SIG-M5 (cell line): ENCODE measurements at places on chromosomes 12 and 14.
A peak's percentile ranks its signal among the peaks of the same experiment; 100 is the strongest.

DNA sequence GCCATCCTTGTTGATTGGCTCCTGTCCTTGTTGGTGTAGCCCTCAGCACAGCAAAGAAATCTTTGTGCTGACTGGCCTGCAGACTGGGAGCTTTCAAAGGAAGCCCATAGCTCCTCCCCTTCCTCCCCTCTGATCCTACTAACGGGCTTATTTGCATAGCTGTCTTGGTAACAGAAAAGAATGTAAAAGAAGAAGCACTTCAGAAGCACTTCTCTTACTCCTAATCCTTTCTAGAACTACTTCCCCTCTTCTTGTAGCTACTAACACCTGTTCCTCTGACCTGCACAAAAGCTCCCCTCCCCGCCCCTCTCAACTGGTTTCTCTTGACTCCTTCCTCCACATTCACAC is 14.3 kb upstream of the RIC8B start:
- DNase-seq: peak; percentile 22

DNA sequence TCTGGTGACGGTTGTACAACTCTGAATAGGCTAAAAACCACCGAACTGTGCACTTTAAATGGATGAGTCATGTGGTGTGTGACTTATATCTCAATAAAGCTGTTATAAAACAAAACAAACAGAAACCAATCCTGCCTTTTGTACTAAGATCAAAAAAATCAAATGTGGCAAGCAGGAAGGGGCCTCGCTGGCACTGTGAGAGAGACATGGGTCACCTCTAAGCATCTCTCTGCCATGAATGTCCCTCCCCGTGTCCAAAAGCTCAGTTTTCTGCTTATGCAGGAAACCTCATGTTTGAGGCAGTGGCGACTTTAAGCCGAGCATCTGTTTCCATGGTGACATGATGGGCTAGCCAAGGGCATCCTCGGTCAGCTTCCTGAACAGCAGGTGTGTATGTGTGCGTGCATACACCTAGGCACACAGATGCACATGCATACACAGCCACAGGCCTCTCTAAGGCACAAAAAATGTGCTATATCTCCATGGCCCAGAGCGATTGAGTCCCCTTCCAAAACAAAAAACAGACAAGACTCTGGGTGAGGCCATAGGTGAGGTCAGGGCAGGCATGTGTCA is 44.4 kb downstream of the ARL6IP4 start:
- DNase-seq: no peak

- no peak for DNase-seq
Observed at GRCh38 chr14:95533391-95533821, 1.4 kb upstream of the GLRX5 start.

DNA sequence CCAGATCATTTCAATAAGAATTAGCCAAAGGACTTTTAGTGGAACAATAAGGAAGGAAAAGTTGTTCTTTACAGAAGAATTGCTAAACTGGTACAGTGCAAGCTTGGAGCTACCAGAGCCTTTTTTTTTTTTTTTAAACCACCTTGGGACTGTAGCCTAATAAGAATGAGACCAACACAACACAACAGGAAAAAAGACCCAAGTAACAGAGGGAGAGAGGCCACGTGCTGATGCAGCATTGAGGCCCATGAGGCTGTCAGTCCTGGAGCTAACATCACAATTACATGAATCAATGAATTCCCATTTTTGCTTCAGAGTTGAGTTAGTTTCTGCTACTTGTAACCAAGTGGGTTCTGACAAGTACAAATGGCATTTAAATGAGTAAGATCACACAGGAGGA is 149.0 kb upstream of the EEA1 start:
- no peak for DNase-seq

- no peak for DNase-seq
Observed at GRCh38 chr12:23504641-23505399, 444.6 kb downstream of the SOX5 start.

GRCh38 chr12:87931812-87932211 is 97.4 kb downstream of the C12orf50 start:
- DNase-seq: no peak

DNA sequence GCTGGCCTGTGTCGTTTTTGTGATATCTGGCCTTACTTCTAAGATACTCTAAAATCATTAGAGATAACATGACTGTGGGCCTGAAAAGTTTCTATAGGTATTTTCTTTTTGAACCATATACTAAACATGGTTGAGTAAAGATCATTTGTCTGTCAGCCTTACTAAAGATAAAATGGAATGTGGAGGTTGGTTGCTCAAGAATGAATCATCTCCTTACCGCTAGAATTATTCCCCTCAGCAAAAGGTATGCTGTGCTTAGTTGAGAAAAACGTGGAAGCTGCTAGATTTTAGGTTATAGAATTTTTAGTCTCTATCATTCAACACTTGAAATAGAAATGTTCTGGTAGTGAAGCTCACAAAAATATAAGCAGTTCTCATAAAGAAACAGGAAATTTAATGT is 407.3 kb downstream of the AEBP2 start:
- no peak for DNase-seq

DNA sequence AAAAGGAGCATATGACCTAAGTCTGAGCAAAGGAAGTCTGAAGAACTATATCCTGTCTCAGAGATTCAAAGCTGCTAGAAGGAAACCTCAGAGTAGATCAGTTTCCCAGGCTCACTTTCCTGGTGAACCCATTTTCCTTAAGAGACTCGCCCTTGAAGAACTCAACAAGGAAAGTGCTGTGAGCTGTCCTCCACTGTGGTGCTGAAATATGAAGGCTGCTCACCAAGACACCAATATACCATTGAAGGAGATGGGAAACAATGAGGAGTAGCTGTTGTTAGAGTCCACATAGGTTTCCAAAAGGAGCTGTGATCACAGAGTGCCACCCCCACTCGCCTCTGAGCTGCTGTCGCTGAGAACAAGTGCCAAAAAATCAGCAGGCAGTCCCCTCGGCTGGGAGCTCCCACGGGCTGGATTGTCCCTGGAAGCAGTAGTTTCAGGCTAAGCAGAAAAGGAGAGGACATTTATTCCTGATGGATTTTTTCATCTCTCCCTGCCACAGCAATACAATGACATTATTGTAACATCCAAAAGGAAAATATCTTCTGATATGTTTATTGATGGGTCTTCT is 282.1 kb downstream of the RPS29 start:
- no peak for DNase-seq

GRCh38 chr14:101844219-101844618 is 82.7 kb downstream of the PPP2R5C start:
- DNase-seq: no peak

DNA sequence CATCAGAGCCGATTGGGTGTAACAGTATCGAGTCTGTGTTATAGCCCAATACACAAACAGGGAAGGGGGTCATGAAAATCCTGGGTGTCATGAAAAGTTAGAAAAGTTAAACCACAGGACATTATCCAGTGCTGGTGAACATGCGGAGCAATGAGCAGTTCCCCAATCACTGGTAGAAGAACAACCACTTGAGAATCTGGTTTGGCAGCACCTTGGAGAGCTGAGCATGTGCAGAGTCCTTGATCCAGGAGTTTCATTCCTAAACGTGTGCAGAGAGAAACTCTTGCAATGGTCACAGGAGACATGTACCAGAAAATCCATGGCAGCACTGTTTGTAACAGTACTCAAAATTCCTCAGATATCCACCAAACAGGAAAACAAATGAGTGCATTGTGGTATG is 23.0 kb upstream of the JDP2 start:
- no peak for DNase-seq

- DNase-seq: no peak
Observed at GRCh38 chr12:47156167-47156736, 76.5 kb upstream of the AMIGO2 start.

DNA sequence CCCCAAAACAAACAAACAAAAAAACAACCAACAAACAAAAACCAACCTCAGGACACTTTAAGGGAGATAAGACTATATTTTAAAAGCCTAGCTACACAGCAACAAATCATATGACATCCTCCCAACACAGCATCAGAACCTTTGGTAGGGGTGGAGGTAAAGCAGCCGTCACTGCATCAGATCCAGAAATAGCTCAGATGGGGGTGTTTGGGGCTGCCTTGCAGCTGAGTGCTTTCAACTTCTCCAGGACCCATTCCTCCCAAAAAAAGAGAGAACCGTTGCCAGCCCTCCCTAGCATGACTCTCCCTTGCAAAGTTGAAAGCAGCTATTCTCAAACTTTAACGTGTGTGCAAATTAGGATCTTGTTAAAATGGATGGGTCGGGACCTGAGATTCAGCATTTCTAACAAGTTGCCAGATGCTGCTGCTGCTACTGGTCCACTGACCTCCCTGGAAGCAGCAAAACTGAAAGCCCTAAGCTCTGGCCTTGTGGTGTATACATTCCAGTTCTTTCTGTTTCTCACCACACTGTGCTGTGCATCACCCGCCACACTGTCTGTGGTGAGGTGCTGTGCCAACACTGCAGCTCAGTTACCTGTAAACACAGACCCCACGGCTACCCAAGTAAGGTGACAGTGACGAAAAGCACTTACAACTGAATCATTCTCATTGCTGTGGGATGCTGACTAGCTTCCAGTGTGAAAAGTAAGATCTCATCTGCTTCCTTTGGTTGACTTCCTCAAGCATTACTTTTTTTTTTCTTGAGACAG is 54.0 kb downstream of the SLC38A1 start:
- DNase-seq: no peak

- DNase-seq: no peak
Observed at GRCh38 chr14:31898838-31899528, 178.1 kb upstream of the ARHGAP5 start.

DNA sequence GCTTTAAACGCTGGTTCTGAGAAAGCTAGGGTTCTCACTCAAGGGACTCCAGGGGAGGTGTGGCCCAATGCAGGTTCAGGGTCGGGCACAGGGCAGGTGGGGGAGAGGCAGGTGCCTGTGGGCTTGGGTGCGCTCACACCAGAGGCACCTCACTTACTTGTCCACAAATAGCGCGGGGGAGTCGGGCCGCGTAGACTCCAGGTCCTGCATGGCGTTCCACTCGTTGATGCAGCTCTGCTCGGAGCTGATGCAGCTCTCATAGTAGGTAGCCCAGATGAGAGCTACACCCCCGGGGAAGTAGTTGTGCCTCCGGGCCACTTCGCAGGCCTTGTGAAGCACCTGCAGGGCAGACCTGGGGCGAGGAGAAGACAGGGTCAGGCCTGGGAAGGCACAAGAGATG is 49.9 kb downstream of the SSH1 start:
- DNase-seq: no peak

DNA sequence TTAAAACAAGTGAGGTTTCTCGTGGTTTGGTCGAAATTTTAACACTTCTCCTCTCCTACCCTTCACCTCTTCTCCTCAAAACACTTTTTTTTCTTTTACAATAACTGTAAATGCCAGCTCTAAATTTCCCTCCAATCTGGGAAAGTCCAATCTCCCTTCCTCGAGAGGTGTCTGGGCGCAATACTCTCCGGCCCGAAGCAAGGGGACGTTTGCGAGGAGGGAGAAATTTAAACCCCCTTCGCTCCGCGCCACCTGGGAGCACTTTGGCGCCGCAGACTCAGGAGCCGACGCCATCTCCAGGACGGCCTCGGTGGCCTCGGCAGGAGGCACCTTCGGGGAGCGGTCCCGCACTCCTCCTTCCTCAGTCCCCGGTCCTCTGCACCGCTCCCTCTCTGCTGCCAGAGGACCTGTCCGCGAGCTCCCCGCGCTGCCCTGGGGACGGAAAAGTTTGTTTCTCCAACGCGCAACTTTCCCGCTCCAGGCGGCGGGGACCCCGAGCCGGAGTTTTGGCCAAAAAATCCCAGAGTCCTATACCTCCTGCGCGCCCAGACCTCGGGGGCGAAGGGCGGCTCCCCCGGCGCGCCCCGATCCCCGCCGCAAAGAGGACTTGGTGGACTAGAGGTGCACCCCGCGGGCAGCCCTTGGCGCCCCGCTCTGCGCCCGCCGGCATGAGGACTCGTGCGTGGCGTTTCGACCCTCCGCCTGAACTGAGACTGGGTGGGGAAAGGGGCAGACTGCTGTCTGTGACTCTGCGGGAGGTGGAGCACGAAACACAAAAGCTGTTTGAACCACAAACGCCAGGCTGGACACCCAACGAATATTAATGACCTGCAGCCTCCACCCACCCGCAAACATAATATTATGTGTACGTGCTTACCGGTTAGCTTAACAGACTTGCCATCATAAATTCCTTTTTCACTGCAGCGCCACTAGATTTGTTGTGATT is 95.2 kb upstream of the HMGA2 start:
- no peak for DNase-seq

DNA sequence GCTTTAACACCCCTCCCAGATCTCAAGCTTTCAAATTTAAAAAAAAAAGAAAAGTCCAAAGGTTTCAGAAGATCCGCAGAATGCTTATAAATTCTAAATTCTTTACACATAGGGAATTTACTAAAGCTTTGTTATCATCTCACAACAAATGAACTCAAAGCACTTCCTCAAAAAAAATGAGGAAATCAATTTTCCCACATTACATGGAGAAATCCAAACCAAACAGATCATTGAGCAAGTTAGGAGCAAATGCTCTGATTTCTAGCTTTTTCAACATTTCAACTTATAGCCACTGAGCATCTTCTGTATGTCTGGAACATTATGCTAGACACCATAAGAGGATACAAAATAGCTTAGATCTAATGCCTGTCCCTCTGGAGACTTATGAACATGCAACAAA is 161.0 kb downstream of the CEP128 start:
- no peak for DNase-seq
